ENCODE measurements at places on chromosomes 1 and 21. TPM values are rescaled to one million over a fixed set of nuclear protein-coding genes. Genes with fewer than 3 reads are reported as not detected.

DNA sequence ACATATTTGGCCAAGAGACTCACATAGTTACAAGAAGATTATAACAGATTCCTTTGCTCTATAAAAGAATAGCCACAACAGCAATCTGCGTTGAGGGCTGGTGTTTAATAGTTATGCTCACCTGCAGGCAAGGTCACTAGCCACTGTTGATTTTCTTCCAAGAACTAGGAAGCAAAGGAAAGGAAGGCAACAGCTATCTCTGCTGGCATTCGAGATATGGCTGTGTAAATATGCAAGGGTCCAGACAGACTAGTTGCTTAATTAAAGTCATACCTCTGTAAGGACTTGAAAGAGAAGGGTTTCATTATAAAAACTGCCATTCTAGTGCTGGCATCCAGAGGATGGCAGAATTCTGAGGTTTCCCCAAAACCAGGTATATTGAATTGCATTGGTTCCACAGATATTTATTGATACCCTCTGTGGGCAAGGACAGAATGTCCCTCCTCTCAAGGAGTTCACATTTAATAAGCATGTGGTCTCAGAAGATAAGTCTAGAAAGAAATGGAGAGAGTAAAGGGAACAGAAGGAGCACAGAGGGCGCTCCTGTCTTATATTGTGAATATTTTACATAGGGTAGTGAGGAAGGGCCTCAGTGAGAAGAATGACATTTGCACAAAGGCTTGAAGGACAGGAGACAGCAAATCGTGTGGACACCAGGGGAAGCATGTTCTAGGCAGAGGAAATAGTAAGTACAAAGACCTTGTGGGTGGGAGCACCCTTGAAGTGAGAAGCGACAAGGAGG lies 23.6 kb upstream of the PLEKHA6 start:
- DNase-seq, result no peak

- DNase-seq, result no peak
Observed at GRCh38 chr1:49125746-49126145, 349.1 kb upstream of the BEND5 start.

The SNIP1 gene
- 16.3 TPM for total RNA-seq

The ETV3L gene
- not detected for total RNA-seq

The TCP10L gene
- 2.1 TPM for total RNA-seq

The C1orf115 gene
- 28.3 TPM for total RNA-seq
